ENCODE measurements at places on chromosomes 7 and 10.

DNA sequence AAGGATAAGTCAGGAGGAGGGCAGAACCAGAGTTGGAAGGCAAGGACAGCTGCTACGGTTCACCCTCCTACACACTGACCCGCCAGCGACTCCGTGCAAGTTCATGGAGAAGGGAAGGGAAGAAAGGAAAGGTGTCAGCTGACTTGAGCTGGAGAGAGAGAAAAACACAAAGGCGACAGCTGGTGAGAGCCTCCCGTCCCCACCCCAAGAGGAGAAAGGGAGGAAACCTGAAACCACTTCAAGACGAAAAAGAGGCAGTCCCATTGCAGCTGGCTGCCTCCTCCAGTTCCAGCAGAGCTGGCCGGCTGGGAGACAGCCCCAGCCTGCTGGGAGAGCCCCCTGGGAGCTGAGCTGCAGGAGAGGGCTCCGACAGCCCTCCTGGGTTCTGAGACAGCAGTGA lies 75.2 kb downstream of the PARD3 start:
- peak; percentile 91 for DNase-seq

- DNase-seq: no peak
Observed at GRCh38 chr7:142800699-142801260, 30.0 kb downstream of the PRSS2 start.

- DNase-seq: no peak
Observed at GRCh38 chr10:108633046-108633445, 1290.3 kb downstream of the XPNPEP1 start.

DNA sequence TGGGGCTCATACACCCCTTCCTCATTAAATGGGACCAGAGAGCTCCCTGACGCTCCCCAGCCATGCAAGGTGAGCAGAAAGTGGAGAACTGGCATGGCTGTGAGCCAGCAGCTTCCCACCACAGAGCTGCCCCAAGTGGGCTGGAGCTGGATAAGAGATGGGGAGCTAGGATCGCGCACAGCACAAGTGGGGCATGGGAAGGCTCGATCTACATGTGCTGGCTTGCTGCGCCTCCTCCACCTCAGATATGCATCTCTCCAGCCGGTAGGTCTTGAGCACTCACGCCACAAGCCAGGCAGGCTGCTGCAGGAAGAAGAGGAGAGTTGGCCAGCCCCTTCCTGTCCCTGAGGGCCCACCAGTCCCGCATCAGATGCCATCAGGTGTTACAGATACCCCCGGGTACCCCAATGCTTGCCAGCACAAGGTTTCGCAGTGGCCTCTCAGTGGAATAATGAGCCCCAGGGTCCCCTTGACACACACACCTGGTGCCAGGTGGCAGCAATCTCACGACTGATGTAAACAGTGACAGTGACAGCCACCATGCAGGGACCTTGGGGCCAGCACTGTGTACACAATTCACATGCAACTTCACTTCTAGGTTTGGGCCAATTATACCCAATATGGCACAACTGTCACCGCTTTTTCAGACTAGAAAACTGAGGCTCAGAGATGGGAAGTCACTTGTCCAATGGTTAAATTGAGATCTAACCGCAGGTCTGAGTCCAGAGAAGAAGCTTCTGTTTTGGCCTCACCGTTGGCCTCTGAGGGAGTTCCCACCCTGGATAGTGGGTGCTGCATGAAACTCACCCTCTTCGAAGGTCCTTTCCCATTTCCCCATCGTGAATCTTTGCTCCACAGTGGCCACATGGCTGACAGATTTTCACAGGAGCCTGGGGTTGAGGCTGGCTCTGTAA lies 79.3 kb downstream of the OAT start:
- DNase-seq: no peak

DNA sequence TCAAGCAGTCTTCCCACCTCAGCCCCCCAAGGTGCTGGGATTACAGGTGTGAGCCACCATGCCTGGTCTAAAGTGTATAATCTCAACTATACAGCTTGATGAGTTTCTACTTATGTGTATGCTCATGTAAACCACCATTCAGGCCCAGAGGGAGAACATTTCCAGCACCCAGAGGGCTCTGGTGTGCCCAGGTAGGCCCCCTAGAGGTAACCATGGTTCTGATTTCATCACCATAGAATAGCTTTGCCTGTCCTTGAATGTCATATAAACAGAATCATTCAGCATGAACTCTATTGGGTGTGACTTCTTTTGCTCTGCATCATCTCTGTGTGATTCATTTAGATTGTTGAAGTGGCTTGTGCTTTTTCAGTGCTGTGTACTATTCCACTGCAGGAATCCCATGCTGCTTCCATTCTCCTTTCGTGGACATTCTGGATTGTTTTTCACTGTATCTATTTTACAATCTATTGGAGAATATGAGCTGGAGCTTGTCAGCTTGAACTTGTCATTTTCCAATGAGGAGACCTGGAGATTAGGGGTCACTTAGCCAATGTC lies 35.2 kb downstream of the COL26A1 start:
- no peak for DNase-seq

GRCh38 chr10:113441220-113441619 lies 111.6 kb upstream of the HABP2 start:
- no peak for DNase-seq

Data from fibroblast of the aortic adventitia (primary cell).